Bone marrow (tissue), 2 donors: ENCODE measurements at places on chromosomes 6 and 20.

DNA sequence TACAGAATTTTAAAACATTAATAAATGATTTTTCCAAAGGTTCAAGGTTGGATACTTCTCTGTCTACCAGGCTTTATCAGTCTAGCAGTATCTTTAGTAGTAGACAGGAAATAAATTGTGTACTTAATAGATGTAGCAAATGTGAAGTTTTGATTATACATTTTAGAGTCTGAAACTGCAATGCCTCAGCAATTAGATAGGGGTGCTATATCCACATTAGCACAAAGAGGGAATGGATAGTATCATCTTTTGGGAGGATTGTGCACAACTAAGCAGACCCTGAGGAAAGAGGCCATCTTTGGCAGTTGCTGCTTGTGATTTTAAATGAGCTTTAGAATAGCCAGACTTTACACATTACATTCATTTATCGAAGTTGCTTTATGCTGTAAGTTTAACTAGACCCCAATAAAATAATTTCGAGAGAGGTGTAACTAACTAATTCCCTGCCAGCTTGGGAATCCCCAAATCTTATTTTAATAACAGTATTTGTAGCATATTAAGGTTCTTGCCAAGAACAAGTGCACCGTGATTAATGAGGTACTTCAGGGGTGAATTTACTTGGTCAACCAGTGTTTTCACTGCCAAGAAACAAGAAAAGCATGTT, 2.8 kb downstream of the KCNQ5 start:
- no peak for DNase-seq

DNA sequence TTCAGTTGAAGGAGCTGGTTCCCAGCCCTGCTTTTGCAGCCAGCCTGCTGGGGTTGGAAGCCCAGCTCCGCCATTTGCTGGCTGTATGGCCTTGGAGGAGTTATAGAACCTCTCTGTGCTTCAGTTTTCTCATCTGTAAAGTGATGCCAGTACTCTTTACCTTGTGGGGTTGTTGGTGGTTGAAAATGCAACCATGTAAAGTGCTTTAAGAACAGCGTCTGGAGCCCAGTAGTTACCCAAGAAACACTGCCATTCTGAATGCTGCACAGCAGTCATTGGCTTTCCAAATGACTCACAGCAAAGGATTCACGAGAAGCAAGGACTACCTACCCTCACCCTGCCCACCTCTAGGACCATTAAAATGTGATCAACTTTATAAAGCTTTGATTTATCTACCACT, 154.4 kb downstream of the F13A1 start:
- DNase-seq = no peak

DNA sequence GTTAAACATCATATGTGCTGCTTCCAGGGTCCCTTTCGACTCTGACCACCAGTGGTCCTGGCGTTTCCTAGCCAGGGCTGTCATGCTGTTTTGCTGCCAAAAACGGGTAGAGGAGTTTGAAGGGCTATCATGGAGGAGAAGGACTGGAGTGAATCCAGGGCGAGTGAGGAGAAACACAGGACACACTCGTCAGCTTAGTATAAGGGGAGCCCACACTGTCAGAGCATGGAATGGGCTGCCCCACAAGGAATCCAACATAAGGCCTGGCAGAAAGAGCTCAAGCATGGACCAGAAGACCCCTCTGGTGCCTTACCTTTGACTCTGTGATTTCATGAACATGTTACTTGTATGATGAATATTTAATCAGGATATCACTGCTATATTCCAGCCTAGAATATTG, 247.2 kb downstream of the NRN1 start:
- DNase-seq = no peak

GRCh38 chr6:17994019-17994418, 6.6 kb upstream of the KIF13A start:
- no peak for DNase-seq

- no peak for DNase-seq
These were observed 31.6 kb upstream of the LAMA4 start for GRCh38 chr6:112286010-112286409.

DNA sequence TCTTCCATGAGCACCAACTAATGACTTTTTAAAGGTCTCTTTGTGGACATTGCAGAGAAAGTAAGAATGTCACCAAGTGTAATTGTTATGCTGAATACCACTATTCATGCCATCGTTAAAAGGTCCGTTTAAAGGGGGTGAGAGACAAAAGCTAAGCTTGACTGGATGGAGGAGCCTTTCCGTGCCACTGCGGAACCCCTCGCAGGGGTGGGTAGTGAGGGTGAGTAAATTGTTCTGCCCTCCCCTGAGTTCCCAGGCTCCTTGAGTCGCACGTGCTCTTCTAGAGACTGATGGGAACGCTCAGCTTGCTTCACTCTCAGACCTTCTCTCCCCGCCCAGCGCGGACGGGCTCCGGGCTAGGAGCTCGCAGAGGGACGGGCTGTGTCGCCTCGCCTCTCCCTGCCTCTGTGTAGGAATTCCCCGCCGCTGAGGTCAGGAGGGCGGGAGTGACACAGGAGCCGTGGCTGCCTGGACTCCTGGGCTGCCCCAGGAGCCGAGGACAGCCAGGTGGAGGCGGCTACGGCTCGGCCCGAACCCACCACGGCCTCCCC, 314.8 kb upstream of the QKI start:
- DNase-seq = no peak

DNA sequence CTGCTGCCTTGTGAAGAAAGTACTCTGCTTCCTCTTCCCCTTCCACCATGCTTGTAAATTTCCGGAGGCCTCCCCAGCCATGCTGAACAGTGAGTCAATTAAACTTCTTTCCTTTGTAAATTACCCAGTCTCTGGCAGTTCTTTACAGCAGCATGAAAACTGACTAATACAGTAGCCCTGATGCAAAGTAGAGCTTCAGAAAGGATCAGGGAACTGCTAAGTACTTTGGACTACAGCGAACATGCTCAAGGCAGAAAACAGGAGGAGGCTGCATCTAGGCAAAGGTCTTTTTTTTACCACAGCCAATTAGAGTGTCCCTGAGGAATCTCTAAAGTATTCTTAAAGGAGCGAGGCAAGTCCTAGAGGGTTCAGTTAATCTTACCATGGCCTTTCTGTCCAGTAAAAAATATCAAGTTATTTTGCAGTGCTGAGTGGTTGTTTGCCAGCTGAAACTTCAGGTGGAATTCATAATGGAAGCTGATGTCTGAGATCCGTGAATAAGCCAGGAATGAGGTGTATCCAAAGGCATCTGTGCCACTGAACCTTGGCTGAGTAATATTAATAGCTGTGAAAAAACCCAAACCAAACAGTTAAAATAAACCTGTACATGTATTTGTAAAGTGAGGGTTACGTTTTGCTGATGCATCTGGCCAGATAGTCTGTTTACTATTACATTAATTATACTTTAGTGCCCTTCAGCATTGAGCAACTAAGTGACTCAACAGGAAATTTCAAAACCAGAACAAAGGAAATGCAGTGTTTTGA, 170.4 kb downstream of the PHF3 start:
- DNase-seq = peak; percentile 67

GRCh38 chr6:141932685-141933084, 200.0 kb upstream of the GJE1 start:
- no peak for DNase-seq

GRCh38 chr6:35128496-35128895, 12.6 kb downstream of the TCP11 start:
- DNase-seq = no peak

DNA sequence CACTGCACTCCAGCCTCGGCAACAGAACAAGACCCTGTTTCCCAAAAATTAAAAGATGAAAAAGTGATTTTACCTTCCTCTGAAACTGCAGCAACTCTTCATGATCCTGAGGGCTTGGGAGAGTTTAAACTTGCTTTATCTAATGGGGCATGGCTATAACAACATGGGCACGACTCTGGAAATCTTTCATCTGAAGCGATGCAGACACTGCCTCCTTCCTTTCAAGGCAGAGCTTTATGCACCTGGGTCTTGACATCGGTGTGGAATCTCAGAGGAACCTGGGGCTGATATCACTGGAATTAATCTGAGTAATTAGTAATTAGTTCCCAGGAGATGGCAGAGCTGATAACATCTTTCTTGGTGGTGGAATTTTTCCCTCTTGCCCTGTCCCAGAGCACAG, 52.1 kb downstream of the EDN3 start:
- no peak for DNase-seq

DNA sequence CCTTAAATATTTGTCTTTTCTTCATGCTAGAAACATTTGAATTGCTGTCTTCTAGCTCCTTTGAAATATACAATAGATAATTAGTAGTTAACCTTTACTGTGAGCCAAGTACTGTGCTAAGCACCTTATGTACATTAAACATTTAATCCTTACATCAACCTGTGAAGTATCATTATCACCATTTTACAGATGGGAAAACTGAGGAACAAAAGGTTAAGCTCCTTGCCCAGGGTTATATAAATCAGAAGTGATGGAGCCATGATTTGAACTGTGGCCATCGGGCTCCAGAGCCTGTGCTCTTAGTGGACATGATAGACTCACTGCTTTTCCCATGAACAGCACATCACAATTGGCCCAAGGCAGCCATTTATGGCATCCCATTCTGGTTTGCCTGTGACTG, 140.9 kb downstream of the UNC5CL start:
- no peak for DNase-seq

- DNase-seq = no peak
These were observed 112.6 kb upstream of the CCN2 start for GRCh38 chr6:132063738-132064137.

- no peak for DNase-seq
These were observed 228.3 kb downstream of the SLC35F1 start for GRCh38 chr6:118135371-118135770.

- DNase-seq = no peak
These were observed 30.3 kb downstream of the PACSIN1 start for GRCh38 chr6:34496103-34496685.

DNA sequence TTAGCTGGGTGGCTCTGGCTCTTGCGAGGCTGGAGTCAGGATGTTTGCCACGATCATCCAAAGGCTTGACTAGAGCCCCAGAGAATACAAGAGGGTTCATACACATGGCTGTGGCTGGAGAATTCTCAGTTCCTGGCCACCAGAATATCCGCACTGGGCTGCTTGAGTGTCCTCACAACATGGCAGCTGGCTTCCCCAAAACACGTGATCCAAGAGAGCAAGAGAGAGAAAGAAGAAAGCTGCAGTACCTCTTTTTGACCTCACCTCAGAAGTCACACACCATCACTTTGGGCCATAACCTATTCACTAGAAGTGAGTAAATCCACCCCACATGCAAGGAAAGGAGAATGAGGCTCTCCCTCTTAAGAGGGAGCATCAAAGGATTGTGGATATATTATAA, 21.5 kb upstream of the BPIFB1 start:
- no peak for DNase-seq

DNA sequence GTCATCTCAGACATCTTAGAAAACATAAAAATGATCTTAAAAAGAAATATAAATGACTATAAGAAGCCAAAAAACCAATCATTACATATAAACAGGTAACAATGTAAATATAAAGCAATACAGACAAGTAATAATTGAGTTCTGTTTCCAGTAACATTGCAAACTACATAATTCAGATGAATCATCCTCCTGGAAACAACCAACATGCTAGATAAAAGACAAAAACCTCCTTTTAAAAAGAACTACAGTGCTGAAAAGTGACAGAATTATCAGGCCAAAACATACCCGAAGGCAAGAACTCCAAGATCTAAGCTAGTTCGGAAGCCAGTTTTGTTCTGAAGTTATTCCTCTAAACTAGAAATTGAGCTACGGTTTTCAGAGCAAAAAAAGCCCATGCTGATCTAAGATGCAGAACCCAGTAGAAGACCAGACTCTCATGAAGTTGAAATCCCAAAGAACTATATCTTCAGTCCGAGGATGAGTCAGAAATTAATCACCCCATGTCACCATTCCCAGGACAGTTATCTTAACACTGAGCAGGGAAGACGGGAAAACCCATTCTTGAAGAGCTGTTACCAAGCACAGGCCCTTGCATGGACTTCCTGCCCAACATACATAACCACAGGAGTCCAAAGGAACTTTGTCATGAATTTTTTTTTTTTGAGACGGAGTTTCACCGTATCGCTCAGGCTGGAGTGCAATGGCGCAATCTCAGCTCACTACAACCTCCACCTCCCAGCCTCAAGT, 9.8 kb downstream of the PGM3 start:
- no peak for DNase-seq
